T1000 (cell line): ENCODE measurements at places on chromosomes 2 and 18.

DNA sequence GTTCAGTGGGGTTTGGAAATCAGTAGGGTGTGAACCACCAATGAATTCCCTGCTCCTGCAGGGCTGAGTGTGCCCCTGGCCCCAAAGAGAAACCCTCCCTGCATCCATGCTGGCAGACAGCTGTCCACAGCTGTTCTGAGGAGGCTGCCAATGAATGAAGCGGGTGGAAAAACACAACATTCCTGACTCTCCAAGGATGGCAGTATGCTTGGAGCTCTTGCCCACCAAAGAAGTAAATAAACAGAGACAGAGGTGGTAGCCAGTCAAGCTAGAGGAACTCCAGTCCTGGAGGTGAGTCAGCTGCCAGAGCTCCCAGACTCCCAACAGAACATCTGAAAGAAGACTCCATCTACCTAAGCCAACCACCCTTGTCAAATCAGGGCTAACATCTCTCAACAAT lies 6.2 kb downstream of the ZBTB7C start:
- DNase-seq: no peak

GRCh38 chr2:119184512-119184911 lies 26.0 kb upstream of the C1QL2 start:
- no peak for DNase-seq

GRCh38 chr2:74938264-74938663 lies 20.2 kb upstream of the POLE4 start:
- no peak for DNase-seq

DNA sequence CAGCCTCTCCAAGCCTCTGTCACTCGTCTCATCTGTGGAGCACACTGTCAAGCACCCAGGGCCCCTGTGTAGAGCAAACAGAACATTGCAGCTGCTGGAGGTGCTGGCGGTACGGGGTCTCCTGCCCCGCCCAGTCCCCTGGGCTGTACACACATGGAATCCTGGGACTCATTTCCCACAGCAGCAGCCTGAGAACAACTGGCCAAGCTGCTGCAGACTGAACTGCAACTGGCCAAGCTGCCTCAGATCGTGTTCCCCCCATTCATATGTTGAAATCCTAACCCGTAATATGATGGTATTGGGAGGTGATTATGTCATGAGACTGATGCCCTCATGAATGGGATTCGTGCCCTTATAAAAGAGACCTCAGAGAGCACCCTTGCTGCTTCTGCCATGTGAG lies 130.5 kb downstream of the NCK2 start:
- DNase-seq: no peak

DNA sequence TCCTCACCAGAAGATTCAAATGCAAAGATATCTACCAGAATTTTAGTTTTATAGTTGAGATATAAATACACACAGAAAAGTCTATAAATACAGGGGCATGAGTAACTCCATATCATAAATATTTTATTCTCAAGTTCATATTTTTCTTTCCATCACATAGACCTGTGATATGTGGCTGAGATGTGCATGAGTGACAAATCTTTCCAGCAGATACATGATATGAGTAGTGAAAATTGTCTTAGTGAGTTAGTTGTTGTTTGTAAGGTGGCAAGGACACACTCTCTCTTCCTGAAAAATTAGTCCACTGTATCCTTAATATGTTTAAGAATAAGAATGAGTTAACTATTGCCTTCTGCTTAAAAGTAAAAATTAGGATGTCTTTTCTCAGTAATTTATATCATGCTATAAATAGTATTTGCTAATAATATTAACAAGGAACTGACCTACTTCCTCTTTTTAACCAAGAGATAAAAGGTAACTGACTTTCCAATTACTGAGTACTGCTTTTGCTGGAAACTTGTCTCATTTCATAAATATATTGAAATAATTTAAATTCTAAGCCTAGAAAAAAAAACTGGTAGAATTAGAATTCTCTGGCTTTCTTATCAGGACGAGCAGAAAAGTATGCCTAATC lies 85.2 kb upstream of the SESTD1 start:
- no peak for DNase-seq

DNA sequence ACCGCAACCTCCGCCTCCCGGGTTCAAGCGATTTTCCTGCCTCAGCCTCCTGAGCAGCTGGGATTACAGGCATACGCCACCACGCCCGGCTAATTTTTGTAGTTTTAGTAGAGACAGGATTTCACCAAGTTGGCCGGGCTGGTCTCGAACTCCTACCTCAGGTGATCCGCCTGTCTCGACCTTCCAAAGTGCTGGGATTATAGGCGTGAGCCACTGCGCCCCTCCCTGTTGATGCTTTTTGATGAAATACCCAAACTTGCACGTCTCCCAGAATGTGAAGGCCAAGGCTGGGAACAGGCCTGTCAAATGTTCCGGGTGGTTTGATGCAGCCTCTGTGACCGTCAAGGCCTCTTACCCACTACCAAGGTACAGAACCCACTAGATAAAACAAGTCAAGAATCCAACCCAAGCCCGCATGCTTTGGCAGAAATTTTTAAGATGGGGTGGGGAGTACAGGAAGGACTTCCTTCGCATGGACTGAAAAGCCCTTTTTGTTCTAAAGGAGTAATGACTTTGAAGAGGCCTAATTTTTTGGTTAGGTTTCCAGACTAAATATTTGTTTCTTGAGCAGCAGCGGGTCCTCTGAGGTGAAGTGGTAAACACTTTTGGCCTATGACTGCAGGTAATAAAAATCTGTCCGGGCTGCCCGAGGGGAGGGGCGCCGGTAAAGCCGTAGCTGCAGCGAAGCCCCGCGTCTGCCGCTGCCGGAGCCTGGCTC lies 3.7 kb upstream of the EVX2 start:
- no peak for DNase-seq

DNA sequence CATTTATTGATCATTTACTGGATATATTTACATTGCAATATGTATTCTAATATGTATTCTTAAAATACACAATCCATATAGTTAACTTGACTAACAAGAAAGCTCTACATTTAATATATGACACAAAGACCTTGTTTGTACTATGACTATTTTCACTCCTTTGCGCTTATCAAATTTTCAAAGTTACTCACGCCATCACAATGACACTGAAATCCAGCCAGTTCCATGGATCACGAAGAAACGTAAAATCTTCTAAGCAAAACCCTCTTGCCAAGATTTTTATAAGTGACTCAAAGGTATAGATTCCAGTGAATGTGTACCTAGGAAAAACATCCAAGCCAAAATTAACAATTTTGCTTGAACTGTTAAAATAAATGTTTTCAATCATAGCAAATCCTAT lies 39.6 kb downstream of the SCN3A start:
- no peak for DNase-seq

DNA sequence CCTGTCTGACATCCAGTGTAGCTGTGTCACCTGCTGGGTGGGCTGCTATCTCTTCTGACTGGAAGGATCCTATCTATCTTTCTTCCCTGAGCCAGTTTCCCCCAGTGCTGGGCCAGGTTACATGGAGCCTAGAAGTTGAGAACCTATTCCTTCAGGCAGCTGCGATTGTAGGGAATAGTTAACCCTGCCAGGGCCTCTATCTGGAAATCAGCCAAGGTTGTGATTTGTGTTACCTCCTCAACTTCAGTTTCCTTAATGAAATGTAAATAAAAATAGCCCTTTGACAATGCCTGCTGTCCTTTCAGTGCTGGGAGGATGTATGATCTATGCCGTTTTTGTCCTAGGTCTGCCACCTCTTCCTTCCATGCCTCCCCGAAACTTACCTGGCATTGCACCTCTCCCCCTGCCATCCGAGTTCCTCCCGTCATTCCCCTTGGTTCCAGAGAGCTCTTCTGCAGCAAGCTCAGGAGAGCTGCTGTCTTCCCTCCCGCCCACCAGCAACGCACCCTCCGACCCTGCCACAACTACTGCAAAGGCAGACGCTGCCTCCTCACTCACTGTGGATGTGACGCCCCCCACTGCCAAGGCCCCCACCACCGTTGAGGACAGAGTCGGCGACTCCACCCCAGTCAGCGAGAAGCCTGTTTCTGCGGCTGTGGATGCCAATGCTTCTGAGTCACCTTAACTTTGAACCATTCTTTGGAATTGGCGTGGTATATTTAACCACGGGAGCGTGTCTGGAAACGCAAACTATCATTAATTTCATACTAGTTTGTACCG lies 36.6 kb downstream of the GORASP2 start:
- DNase-seq: no peak

GRCh38 chr2:58479535-58480140 lies 238.5 kb upstream of the FANCL start:
- DNase-seq: no peak

DNA sequence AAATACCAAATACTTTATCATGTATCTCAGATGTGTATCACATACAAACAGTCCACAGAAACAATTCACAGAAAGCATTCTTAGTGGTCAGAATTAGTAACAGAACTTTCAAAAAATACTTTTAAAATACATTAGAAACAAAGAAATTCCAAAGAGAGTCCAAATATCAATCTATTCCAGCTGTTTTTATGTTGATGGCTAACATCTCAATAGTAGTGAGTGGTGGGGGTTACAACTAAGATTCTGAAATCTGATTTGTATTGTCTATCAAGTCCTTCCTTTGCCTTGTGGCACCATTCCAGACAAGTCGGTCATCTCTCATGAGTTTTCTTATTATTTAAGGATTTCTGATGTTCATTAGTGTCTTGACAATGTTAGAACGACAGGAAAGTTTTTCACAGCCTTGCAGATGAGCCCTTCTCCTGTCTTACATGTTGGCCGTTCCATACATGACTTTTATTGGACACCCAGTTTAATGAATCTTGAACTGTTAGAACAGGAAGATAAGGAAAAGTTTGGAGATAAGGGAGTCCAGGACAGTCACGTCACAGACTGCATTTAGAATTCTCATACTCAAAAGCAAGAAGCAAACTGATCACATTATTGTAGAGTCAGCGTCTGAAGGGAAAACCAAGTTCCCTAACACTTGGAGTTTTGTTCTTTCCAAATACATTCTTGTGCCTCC lies 410.3 kb downstream of the PID1 start:
- DNase-seq: no peak

DNA sequence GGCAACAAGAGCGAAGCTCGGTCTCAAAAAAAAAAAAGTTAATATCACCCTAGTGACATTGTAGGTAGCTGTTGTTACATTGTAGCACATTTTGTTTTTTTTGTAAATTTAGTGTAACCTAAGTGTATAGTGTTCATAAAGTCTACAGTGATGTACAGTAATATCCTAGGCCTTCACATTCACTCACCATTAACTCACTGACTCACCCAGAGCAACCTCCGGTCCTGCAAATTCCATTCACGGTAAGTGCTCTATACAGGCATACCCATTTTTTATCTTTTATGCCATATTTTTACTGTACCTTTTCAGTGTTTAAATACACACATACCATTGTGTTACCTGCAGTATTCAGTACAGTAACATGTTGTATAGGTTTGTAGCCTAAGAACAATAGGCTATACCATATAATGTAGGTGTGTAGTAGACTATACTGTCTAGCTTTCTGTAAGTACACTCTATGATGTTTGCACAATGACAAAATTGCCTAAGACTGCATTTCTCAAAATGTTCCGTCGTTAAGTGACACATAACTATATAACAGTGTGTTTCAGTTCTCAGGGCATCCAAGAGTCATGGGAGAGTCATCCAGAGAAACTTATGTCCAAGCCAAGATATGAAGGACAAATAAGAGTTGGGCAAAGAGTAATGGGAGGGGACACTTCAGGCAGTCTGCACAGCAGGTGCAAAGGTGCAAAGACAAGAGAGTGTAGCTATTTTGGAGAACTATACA lies 68.4 kb downstream of the TANK start:
- no peak for DNase-seq

GRCh38 chr2:109333414-109334210 lies 204.6 kb downstream of the SH3RF3 start:
- DNase-seq: no peak

GRCh38 chr2:46042207-46042637 lies 255.0 kb upstream of the EPAS1 start:
- no peak for DNase-seq

DNA sequence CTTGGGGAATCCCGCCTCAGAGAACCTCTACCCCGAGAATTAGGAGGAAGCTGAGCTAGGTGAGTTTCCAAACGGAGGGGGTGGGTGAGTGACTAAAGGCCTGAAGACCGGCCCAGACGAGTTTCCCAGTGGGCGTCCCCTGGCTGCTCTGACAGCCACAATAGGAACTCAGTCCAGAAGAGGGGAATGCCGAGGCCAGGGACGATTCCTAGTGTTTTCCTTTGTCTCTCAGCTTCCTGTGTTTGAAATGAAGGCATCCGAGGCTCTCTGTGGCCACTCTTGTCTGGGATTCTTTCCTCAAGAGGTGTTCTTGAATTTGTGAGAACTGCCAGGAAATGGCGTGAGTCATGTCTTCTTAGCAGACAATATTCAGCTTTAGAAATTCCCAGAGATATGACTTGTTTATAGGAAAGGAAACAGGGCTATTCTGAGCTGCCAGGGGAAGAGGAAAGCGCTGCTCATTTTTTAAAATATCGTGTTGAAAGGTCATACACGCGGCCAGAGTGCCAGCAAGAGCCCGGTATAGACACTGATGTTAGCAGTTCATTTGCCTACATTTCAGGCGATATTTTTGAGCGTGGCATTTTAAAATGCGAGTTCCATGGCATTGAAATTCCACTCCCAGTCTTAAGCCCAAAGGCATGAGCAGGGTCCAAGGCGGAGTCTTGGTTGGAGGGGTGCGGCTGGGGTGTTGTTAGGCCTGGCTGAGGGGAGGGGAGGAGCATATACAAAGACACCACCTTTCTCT lies 169.1 kb upstream of the KLF7 start:
- peak; percentile 74 for DNase-seq

GRCh38 chr2:167471332-167471731 lies 583.1 kb downstream of the XIRP2 start:
- DNase-seq: no peak

DNA sequence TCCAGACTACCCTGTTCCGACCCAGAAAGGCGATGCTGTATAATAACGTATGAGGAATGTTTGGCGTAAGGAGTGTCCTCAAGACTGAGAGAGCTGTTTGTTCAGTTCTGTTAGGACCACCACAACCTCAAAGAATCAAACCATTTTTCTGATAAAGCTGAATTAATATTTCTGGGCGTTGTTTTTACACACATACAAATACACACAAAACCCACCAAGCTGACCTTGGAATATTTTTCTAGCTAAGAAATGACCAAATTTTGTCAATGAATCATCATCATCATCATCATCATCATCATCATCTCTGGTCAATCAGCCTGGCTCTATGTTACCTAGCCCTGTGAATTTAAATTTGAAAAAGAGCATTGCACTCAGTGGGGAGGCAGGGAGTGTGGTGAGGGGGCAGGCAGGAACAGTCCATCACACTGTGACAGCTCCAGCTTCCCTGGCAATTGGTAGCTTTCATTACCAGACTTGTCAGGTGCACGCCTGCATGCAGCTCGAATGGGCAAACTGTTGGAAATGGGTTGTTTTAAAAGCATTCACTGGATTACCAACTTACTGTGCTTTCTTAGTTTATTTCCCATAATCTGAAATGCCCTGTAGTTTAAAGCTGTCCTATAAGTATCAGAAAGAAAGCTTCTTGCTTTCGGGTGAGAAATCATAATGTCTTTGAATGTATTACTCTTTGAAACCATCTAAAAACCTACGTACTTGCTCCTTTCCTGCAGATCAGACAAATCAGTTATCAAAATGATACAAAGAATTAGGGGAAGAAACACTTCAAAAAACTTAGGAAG lies 6.9 kb upstream of the POU3F3 start:
- no peak for DNase-seq

GRCh38 chr18:32911660-32912284 lies 138.9 kb upstream of the KLHL14 start:
- DNase-seq: no peak

GRCh38 chr2:128638341-128639119 lies 319.9 kb upstream of the HS6ST1 start:
- no peak for DNase-seq

GRCh38 chr2:176160251-176160985 lies 3.3 kb downstream of the HOXD3 start:
- DNase-seq: no peak
